Thoracic aorta (tissue), 2 donors: ENCODE measurements at places on chromosomes 7 and 10.
A peak's percentile ranks its signal among the peaks of the same experiment; 100 is the strongest.

DNA sequence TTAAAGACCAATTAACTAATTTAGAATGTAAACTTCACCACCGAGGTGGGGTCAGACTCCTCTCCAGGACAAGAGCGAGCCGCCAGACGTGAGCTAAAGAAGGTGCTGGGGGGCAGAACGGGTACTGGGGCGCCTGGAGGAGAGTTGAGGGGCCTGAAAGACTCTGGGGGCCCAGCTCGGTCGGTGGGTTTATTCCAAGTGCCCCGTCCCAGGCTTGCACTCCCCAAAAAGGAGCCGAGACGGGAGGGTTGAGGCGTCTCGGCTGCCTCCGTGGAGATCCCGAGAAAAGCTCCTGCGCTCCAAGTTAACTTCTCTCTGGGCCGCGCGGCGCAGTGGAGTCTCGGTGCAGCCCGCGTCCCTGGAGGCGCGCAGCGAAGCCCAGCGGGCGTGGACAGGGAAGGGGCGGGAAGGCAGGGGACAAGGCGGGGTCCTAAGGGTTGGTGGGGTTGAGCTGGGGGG lies 553.3 kb downstream of the TFEC start:
- H3K27me3 ChIP-seq, result no peaks in the 10 kb centered on the region
- DNase-seq, result no peak
- peak overlapping the region; percentile 71 for H3K4me3 ChIP-seq
- no peak overlapping the region for H3K27ac ChIP-seq

- no peaks in the 10 kb centered on the region for H3K27me3 ChIP-seq
- H3K4me3 ChIP-seq, result no peak overlapping the region
- no peaks in the 10 kb centered on the region for H3K36me3 ChIP-seq
Measured at GRCh38 chr10:24254180-24254579, 45.2 kb downstream of the KIAA1217 start.

DNA sequence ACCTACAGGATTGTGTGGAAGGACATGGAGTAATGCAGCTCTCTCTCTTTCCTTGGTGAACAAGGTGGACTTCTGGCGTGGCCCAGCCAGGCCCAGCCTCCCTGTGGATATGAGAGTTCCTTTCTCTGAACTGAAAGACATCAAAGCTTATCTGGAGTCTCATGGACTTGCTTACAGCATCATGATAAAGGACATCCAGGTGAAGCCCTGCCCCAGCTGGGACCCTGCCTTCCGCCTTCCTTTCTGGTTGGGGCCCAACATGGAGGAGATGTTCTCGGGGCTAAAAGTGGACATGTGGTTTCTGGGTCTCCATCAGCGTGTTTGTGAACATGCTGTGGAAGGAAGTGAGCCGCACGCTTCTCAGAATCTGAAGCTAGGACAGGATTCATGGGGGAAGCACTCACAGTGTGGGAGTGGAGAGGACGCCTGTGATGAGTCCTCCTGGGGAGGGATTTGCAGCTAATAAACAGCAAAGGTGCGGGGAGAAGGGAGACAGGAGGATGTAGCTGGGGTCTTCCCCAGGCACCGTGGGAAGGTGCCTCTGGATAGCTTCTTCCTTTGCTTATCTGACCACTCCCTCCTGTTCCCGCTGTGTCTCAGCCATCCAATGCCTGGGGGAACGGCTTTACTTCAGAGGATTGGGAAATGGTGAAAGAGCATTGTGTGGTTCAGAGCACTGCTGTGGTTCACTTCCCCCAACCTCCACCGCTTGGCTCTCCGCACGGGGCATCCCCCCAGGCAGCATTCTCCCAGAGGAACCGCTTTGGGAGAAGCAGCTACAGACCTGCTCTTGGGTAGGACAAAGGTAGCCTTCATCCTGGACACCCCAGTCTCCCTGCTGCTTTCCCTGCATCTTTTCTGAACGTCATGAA lies 5.5 kb downstream of the CPA5 start:
- no peak overlapping the region for H3K4me3 ChIP-seq
- no peak overlapping the region for H3K27ac ChIP-seq
- peaks cover 6% of the 10 kb centered on the region for H3K4me1 ChIP-seq
- H3K27me3 ChIP-seq, result no peaks in the 10 kb centered on the region

DNA sequence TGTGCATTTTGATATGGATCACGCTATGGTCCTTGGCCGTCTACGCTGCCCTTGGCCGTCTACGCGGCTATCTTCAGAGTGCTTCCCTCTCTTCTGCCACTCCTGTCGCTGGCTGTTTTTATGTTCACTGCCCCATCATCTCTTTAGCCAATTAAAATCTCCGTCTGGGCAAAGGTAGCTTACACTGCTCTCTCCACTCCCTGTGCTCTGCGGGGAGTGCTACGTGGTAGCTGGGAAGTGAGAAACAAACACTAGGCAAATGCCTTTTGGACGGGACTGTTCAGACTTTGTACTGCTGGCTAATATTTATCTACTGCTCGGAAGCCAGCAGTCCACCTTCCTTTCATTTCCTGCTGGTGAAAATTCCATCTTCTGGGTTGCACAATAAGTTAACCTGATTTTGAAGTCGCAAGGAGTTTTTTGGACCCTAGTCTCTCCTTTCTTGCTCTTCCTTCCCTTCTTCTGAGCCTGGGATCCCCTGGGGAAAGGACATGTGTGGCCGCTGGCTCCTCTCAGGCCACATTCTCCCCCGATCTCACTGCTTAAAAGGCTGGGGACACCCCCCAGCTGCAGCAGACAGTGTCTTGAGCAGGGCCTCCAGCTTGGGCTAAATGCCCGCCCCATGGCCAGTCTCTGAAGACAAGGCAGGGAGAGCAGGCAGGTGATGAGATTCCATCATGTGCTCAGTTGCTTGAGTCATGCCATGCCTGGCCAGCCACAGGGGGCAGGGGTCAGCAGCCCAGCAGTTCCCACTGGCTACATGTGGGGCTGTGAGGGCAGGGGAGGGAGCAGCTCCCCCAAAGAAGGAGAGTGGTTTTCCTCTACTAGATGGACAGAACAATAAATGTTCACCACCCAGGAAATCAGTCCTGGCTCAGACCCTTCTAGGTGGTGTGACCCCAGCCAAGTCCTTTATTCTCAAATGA lies 25.5 kb upstream of the RBM33 start:
- no peak overlapping the region for H3K4me3 ChIP-seq
- DNase-seq, result no peak

GRCh38 chr10:44990302-44990655 lies 10.4 kb upstream of the ZNF22 start:
- no peak overlapping the region for H3K27ac ChIP-seq
- H3K27me3 ChIP-seq, result no peaks in the 10 kb centered on the region
- H3K4me3 ChIP-seq, result no peak overlapping the region
- H3K4me1 ChIP-seq, result peaks cover 79% of the 10 kb centered on the region
